ENCODE measurements at places on chromosomes 3 and 15.

DNA sequence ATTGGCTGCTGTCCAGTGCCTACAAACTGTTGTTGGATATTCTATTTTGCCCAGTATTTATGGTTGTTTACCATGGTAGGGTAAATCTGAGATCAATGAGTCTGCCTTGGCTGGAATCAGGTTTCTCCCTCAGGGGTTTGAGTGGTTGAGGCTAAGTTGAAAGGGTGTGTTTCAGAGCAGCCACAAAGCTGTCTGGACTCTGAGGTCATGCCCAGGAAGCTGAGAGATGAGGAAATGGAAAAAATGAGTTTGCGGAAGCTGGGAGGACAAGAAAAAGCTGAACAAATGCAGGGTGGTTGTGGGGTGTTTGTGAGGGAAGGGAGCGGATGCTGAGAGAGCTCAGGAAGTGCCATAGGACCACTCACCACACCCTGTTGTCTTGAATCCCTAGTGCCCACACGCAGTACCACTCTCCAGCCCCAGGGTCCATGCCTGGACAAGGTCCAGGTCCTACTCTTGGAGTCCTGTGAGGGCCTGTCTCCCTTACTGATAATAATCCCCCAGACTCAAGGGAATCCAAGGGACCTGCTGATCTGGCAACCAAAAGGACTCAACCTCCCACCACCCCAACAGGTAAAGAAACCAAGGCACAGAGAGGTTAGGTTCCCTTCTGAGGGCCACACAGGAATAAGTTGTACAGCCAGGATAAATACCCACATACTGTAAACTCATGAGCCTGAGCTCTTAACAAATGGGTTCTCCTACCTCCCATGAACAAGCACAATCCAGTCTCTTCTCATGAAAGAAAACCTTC, 81.6 kb downstream of the PPCDC start:
- DNase-seq = peak; percentile 45

DNA sequence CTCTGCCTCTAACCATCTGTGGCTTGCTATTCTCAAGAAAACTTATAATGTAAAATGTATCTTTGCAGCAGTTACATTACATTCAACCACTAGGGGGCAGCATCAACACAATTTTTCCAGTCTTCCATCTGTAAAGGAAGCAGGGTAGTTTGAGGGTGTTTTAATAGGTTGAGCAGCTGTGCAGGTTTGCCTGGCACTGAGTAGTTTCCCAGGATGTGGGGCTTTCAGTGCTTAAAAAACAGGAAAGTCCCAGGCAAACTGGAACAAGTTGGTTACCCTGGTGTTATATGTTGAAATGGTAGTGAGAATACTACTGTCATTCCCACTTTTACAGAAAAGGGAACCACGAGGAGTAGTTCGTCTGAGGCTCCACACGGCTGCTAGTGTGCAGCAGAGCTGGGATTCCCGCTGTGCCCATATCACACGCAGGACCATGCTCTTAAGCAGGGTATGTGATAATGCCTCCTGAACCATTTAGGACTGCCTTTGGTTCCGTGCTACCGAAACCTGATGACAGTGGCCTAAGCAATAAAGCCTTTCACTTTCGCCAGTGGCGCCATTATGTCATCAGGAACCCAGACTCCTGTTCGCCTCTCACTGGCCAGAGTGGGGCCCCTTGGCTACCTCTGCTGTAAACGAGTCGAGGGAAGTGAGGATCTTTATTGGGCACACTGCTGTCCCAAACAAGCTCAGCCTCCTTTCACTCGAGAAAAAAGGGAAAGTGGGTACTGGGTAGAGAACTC, 64.7 kb upstream of the ZBTB38 start:
- DNase-seq = peak; percentile 73

DNA sequence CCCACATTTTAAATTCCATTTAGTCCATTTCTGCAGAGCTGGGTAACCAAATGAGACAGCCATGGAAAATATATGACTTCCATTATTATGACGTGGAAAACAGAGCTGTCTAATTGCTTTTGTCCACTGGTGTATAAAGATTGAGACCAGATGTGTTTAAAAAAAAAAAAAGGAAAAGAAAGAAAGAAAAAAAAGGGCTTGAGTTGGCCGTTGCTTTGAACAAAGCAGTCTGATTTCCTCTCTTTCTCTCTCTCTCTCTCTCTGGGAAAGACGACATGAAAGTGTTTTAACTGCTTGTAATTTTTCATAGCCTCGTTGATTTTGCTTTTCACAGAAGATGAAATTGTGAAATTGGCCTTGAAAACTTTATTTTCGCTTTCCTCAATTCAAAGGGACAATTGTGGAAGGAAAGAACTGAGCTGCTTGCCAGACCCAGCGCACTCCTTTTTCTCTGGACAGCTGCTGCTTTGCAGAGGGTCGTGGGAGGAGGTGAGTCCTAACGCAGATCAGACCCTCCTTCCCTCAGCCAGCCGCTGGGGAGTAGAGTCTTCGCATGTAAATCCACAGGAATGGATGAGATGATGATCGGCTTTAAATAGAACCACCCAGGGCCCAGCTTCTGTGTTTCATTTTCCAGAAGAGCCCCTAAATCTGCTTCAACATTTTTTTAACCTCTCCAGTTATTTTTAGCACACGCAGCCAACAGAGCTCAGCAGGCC, 42.8 kb upstream of the UBE2E1 start:
- no peak for DNase-seq

DNA sequence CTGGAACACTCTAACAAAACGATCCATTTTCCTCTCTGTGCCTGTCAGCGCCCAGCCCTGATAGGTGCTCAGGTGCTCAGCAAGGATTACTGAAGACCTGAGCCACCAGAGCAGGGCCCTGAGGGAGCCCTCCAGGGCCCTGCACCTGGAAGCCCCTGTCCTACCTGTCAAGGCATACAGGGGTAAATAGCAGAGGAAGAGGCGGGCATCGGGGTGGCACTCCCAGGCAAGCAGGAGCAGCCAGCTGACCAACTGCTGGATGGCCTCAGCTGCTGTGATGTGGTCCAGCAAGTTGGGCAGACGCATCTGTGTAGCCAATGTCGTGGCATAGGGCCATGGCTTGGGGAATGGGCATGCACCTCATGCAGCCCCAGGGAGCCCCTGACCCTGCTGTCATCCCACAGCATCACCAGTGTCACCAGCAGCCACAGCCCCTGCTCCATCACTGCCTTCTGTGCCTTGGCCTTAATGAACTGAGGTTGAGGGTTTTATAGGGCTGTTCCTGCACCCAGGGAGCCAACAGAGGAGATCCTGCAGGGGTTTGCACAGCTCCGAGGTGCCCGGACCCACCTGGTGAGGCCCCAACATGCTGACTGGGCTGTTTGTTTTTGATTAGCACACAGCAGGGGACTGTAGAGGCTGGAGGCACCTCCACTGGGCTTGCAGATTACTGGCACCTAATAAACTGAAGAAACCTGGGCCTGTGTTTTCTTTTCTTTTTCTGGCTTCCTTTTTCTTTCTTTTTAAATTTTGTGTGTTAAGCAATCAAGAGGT, 7.9 kb upstream of the WDR6 start:
- no peak for DNase-seq

DNA sequence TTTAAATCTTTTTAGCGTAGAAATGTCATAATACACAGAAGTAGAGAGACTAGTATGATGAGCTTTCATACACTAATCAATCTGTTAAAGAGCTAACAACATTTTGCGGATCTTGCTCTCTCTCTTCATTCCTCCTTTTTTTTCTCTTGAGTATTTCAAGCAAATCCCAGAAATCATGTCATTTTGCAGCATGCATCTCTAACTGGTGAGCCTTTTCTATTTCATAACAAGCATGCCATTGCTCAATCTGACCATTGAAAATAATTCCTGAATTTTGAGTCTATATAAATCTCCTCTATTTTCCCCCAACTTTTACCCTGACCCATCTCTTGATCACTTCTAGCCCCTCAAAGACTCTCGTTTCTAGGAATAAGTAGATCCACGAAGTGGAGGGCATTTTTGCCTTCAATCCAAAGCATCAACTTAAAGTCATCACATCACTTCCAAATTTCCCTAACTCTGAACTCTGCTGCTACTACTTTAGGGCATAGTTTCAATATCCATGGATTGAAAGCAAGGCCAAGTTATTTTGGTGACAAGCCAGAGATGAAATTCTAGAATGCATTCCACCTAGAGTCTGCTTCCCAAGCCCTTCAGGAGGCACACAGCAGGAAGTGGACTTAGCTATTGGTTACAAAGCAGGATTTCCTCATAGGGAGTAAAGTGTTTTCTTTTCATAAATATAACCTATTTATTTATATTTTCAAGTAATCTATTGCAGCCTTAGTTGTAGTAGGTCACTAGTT, 253.5 kb upstream of the ZPLD1 start:
- DNase-seq = peak; percentile 59

DNA sequence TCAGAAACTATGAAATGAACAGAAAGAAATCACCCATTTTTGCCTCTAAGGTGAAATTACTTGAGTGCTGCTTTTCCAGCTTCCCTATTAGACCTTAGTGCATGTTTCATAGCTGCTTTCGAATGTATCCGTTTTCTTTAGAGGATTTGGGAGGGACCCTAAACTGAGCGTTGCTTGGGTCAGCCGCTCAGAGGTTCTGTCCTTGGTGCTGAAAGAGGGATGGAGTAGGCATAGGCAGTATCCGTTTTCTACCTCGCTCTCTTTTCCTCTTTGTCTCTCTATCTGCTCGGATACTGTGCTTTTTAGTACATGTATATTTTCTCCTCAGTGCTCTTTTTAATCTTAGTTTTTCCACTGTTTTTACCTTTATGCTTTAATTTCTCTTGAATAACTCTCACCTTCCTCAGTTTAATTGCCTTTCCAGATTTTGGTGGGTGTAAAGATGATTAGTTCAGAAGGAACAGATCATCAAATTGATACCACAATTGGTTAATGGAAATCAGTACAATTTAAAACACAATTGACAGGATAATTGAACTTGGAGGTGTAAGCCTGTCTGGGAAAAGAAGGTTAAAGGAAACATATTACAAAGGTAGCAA, at the start of gene DRD3:
DRD3 (minus strand) TSS at position 283 of the 599 bp plus-strand sequence. CDS start 7,060 bp downstream, outside the sequence.
- DNase-seq = peak; percentile 7

DNA sequence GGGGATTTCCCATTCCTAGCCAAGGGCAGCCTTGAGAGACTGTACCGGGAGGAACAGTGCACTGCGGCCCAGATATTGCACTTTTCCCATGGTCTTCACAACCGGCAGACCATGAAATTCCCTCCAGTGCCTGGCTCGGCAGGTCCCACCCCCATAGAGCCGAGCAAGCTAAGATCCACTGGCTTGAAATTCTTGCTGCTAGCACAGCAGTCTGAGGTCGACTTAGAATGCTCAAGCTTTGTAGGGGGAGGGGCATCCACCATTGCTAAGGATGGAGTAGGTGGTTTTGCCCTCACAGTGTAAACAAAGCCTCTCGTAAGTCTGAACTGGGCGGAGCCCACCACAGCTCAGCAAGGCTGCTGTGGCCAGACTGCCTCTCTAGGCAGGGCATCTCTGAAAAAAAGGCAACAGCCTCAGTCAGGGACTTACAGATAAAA, 156.3 kb downstream of the FRMD5 start:
- DNase-seq = no peak

DNA sequence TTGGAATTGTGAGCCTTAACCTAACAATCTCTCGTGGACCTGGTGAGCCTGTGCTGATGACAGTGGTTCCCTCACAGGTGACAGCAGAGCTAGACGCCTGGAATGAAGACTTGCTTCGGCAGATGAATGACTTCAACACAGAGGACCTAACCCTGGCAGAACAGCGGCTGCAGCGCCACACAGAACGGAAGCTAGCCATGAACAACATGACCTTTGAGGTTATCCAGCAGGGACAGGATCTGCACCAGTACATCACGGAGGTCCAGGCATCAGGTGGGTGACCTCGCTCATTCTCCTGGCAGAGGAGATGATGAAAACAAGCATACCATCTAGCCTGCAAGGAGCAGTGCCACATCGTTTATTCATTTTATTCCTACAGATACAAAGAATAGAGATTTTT, 316.9 kb upstream of the UMPS start:
- DNase-seq = no peak

DNA sequence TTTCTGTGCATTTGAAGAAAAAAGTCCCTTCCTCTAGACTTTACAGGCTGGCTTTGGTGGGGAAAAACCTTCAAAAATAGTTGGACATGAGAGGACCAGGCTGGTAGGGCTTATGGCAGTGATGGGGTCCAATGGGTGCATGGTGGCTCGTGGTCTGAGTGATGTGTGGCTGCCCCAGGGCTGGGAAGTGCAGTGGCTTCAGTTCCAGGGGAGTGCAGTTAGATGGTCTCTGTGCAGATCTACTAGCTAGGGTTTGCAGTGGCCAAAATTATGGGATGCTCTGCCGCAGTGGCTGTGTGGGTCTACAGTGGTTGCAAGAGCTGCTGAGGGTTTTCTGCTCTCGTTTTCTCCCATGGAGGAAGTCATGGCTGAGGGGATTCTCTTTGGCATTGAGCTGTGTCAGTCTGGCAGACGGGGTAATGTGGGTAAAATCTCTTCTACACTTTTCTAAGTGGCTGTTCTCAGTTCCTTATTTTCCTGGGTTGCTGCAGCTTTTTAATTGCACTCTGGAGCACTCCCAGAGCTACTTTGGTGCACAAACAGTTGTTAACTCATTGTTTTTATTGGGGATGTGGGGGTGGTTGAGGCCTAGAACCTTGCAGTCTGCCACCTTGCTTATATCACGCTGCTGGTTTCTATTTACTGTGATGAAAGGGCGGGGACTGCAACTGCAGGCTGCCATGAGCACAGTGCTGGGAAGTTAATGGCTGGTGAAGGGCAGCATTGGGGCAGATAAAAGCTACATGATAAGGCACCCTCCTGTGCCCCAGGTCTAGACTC, 1324.6 kb downstream of the NSUN3 start:
- DNase-seq = no peak

DNA sequence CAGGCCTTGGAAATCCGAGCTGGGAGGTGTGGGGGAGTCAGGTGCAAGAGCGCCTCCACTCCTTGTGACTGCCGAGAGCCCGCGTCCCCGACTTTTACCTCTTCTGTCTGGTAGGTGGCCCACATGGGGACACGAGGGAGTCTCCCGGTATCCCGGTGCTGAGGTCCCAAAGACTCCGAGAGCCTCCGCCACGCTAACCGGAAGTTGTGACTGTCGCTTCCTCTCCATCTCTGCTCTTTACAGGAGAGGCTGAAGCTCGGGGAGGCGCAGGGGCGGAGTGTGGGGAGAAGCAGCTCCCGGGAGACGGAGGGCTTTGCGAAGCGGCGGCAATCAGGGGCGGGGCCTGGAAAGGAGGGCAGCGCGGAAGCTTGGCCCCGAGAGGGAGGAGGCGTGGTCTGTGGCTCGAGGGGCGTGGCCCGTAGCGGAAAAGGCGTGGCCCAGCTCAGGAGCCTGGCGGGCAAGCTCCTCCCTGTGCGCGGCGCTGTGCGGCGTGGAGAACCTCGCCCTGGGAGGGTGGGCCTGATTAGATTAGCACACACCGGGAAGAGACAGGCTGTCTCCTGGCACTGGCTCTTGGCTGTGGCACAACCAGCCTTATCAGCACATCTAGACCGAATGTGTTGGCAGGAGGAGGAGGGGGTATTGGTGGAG, 143.9 kb downstream of the GABRB3 start:
- DNase-seq = no peak

GRCh38 chr3:59857589-59858346, 807.9 kb upstream of the CFAP20DC start:
- DNase-seq = peak; percentile 65

All from AG04450 (cell line).